ENCODE measurements at places on chromosomes 3 and 15.

- DNase-seq = no peak
Observed at GRCh38 chr3:161430307-161430706, 59.0 kb upstream of the SPTSSB start.

DNA sequence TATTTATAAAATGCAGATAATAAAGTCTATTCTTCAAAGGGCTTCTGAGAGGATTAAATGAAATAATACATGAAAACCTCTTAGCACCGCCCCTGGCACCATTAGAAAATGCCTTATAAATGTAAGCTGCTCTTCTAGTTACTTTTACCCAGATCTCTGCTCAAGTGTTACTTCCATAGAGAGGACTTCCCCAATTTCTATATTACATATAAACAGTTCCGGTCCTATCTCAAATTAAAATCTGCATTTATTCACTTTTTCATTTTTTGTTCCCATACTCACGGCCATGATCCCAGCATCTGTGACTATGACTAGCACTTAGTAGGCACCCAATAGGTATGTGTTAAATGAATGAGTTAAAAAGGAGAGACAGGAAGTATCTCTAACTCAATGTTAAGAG, 890.9 kb upstream of the CFAP20DC start:
- DNase-seq = no peak

DNA sequence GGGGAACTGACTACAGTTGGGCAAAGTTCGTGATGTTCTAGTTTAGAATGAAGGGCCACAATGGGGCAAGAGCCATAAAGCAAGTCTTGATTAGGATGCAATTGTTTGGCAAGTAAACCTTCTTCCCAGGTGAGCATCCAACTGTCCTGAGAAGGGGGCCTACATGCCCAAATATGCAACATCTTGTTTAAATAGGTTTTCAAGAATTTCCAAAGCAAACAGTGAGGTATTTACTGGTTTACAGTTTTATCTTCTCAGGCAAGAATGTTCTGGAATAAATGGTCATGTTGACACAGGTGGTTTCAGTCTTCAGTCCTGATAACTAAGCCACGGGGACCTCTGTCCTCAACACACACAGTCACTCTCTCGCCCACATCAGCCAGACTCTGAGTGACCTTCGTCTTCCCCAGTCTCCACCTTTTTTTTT, 90.3 kb upstream of the FAM174B start:
- DNase-seq = no peak

DNA sequence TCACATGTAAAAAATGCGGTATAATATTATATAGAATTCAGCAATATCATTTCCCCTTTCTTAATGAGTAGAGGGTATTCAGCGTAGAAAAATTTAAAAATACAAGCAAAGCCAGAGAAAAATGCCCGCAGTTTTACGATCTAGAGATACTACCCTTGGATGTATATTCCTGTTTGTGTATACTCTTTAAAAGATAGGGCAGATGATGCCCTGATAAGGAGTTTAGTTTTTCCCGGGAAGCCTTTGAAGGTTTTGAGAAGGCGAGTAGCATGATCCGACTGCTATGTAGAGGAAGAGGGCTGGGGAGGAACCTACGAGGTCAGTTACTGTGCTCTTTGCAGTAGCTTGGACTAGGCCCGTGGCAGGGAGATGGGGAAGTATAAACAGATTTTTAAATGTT, 1.2 kb downstream of the YEATS2 start:
- DNase-seq = peak; percentile 34

DNA sequence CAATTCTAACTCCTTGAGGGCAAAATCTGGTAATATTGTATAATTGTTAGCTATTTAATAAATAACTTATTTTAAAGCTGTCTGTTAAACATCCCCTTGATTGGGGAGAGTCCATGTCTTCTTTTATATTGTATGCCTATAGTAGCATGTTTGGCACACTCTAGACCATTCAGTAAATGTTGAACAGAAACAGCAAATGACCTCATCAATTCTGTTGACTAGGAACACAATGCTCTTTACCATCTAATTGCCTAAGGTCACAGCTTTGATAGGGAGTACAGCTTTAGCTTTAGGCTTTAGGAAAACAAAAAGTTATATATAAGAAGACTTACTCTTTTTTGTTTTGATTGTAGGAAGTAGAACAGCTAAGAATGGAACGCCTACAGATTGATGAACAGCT, 27.0 kb downstream of the DNAJC19 start:
- no peak for DNase-seq

DNA sequence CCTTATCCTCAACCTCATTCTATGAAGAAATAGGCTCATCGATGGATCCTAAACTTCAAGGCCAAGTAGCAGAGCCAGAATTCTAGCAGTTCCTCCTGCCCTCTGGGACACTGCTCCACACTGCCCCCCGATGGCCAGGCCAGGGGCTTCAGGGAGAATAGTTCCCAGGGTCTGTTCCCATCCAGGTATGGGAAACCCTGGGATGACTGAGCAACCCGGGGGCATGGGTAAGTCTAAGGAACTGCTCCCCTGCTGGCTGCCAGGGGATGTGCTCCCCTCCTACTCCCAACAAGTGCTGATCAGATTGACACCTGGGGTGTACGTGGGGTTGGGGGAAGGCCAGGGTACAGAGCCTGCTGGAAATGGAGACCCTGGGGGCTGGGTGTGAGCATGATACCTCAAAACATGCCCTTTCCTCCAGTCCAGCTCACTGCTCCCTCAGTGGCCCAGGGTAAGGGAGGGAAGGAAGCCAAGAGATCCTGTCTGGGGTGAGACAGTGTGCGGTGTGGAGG, 7.6 kb downstream of the ULK3 start:
- DNase-seq = peak; percentile 83

GRCh38 chr3:114120211-114120610, 58.6 kb downstream of the DRD3 start:
- no peak for DNase-seq

DNA sequence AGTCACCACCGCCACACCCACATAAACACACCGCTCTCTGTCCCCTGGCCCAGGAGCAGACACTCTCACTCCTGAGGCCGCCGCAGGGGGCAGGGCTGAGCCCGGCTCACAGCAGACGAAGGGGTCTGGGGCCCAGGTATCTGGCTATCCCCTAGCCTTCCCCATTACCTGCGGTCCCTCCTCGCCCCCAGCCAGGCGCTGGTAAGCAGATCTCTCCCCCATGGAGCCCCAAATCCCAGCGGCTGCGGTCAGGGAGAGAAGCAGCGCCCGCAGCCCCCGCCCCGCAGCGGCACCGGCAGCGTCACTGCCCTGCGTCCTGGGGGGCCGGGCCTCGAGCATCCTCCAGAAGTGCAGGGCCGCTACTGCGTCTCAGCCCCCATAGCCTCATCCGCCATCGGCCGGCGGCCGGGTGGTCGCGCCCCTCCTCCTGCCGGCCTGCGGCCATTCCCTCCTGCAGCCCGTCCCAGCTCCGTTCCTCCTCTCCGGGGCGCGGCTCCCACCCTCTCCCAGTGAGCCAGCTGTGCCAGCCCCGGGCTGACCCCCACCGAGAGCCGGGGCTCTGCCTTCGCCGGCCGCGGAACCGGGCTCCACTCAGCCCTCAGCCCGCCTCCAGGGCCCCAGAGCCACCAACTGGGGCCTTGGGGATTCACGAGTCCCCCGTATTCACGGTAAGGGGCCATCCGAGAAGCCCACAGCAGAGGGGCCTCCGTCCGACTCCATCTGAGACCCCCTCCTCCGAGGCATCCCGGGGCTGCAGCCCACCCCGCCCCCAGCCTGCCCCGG, 13.1 kb downstream of the TNK2 start:
- DNase-seq = peak; percentile 74

Measured in AG08396 (cell line).